ENCODE measurements at places on chromosomes 7 and 10.

GRCh38 chr7:126472825-126473224 is 779.9 kb downstream of the GRM8 start:
- no peak for DNase-seq

DNA sequence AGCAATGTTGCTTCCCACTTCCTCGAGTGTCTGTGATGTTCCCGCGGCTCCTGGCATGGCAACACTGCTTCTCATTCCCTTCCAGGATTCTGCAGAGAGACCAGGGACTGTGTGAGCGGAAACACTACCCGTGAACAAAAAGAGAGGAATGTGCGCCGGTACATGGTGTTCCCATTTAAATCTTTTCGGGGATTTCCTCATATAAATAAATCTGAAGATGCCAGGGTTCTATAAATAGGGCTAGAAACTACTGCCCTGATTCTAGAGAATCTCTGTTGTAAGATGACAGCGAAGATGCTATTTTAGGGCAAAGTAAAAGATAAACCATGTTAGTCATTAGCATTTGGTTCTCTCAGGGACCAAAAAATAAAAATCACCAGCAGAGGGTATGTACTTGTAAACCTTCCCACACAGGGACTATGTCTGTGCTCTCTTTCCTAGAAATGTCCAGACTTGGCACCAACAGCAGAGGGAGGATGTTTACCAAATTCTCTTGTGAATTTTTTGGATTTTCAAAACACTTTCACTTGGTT is 92.2 kb upstream of the DDC start:
- DNase-seq = no peak

DNA sequence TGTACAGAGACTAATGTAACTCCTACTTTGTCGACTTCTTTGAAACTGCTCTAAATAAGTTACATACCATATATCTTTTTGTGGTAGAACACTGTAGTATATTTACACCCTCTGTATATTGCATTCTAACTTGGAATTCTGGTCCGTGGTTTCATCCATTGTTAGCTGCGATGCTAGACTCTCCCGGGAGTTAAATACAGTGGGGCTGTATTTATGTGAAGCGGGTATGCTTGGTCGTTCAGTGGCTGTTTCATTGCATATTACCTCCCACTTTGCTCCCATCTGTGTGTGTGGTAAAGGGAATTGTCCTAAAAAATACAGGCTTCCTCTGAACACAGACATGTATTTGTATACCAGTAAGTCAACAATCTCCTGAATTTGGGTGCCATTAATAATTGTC is 231.1 kb downstream of the SLC25A13 start:
- no peak for DNase-seq

DNA sequence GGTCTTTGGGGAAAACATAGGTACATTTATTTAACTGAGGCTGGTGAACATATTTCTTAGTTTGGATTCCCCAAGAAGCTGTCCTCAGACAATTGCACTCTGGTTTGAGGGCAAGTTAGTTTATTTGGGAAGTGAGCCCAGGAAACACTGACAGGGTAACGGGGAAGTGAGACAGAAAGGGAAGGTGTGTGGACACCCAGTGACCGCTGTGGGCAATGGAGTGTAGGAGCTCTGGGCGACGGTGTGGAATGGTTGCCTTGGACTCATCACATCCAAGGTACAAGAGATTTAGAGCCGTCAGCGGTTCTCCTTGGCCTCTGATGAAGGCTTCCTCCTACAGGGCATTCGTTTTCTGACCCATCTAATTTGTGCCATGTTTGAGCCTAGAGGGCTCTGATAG is 7.1 kb downstream of the MRC1 start:
- DNase-seq = no peak

GRCh38 chr7:153193144-153193595 is 433.6 kb downstream of the ACTR3B start:
- DNase-seq = peak; percentile 11

- DNase-seq = no peak
Observed at GRCh38 chr10:47286116-47286505, 13.9 kb upstream of the GDF10 start.

- no peak for DNase-seq
Observed at GRCh38 chr10:35409094-35409582, 72.8 kb downstream of the CCNY start.

- DNase-seq = no peak
Observed at GRCh38 chr10:34885898-34886297, 70.8 kb upstream of the PARD3 start.

GRCh38 chr10:29099001-29099400 is 189.9 kb upstream of the LYZL1 start:
- DNase-seq = no peak

DNA sequence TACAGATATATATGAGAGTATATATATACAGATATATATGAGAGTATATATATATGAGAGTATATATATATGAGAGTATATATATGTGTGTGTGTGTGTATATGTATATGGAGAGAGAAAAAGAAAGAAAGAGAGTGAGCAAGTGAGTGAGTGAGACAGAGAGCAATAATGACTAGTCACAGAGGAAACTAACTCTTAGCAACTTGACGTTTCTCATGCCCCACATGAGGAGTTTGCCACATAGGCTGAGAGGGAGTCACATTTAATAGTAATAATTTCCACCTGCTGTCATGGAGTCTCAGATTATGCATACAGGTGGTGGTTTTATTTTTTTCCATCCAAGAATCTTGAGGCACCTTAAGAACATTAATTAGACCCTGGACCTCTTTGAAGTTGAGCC is 199.9 kb downstream of the GATA3 start:
- DNase-seq = no peak

- DNase-seq = no peak
Observed at GRCh38 chr7:139821349-139822105, 7.5 kb upstream of the TBXAS1 start.

- peak; percentile 22 for DNase-seq
Observed at GRCh38 chr7:27910326-27910725, 170.4 kb downstream of the TAX1BP1 start.

DNA sequence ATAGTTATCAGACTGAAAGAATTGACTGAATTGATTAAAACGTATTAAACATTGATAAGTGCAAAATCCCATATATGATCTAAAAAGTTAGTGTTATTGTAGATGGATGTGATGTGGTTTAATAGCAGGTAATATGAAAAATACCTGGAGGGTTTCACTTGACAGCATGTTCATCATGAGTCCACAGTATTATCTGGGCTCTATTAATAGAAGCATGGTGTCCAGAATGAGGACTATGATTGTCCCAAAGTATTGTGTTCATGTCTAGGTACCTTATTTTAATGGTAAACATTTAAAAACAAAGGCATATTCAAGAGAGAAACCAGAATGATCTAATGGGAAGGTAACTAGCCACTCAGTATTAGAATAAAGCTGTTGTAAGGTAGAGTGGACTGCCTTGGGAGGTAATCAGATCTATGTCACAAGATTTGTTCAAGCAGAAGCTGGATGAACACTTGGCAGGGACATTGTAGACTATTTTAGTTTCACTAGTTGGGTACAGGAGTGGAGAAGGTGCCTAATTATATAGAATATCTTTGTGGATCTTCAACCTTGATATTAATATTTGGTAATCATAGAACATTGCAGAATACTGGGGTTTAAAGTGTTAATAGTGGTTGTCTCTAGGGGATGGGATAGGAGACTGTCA is 43.5 kb downstream of the MCU start:
- no peak for DNase-seq

DNA sequence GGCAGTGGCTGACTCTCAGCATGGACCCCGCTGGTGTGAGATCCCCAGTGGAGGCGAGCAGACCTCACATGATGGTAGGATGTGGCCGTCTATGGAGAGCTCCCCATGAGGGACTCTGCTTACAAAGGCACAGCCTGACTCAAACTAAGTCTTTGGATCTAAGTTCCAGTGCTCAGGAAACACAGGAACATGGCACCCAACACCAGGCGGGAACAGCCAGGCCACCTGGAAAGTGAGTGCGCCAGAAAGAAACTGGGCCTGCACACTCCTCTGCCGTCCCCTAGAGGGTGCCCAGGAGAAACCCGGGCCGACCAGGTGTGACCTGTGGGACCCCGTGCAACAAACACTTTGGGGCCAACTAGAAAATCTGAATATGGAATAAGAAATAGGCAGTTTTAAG is 10.0 kb downstream of the PITRM1 start:
- no peak for DNase-seq

DNA sequence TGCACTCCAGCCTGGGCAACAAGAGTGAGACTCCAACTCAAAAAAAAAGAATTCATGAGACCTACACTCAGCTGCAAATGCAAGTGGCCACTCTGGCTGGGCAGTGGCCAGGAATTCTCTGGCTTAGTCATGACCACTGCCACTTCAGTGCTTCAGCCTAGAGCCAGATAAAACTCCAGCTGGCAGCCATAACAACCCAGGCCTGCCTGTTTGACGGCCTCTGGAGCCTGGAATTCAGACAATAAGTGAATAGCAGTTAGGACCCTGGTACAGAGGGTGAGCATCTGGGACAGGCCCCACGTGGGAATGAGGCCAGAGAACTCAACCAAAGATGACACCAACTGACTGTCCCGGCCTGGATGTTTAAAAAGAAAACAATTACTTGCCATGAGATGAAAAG is 18.9 kb downstream of the RCC1L start:
- DNase-seq = peak; percentile 8

DNA sequence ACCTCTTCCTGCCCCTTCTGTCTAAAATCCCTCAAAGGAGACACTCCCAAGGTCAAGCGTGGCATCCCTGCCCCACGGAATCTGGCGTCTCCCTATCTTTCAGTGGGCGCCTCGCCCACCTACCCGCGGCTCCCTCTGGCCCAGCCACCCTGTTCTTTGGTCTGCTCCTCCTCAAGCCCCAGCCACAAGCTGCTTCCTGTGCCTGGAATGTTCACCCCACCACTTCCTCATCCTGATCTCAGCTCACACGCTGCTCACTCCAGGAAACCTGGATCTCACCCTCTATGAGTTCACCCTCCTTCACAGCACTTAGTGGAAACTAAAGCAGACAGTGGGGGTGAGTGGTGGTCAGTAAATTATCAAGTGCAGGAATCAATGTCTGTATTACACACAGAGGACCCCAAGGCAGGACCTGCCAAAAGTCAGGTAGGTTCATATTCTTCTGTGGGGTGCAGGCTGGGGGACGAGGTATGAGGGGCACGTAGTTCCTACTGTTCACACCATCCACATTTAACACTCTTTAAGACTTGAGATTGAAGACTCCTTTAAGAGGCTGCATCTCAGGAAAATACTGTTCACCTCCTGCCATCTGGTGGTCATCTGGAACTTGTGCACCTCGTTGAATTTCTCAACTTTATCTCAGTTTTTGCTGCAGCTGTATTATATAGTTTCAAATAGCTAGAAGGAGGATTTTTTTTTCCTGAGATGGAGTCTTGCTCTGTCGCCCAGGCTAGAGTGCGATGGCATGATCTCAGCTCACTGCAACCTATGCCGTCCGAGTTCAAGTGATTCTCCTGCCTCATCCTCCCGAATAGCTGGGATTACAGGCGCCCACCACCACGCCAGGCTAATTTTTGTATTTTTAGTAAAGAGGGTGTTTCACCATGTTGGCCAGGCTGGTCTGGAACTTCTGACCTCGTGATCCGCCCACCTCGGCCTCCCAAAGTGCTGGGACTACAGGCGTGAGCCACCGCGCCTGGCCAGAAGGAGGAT is 166.6 kb downstream of the ARHGAP21 start:
- no peak for DNase-seq
